ENCODE measurements at places on chromosomes 12 and 14.

- no peak for DNase-seq
Observed at GRCh38 chr12:39824505-39825212, 205.1 kb upstream of the ABCD2 start.

DNA sequence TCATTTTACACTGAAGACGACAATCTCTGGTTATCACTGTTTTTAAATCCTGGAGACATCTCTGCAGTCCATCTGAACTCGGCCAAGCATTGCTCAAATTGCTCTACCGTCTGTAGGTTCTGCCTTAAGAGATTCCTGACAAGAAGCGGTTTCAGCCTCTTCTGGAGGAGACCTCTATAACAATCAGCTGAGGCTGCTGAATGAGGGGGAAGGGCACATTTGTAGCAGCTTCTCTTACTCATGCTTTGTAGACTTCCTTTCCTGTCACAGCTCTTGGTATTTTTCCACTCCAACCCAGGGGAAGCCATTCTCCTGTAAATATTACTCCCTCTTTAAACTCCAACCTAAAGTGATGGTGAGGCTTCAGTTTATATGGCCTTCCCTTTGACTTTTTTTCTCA is 3.0 kb downstream of the ARG2 start:
- no peak for DNase-seq

DNA sequence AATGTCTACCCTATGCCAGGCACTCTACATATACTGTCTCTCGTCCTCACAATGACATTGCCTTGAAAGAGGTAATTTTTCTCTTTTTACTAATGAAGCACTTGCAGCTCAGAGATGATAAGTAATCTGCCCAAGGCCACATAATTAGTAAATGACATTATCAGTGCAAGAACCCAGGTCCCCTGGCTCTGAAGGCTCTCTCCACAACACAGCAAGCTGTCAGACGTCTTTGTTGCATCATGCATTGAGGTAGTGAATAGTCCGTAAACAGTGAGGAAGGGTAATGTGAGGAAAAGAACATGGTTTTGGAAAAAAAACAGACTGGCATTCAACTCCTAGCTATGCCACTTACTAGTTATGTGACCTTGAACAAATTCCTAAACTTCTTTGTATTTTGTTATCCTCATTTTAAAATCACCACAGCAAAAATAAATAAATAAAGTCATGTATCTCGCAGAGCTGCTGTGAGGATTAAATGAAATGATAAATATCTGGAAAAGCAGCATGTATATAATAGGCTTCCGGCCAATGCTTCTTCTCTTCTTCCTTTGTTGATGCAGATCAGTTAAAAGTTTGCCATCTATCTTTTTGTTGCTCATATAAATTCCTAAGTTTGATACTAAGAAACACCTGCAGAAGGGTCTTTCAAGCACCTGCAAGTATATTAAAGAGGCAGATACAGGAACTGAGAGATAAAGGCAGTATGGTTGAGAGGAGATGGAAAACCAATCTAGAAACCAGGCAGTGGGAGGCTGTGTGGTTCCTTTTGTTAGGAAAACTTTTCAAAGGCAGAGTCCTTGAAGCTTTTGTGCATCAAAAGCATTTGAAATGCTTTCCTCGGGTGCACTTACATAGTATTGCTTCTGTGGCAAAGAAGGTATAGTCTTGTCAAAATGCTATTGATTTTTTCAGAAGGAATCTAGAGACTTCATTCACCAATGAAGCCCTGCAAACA is 82.8 kb downstream of the BTG1 start:
- DNase-seq, result no peak

GRCh38 chr12:114894076-114894475 is 210.1 kb upstream of the TBX3 start:
- DNase-seq, result no peak

DNA sequence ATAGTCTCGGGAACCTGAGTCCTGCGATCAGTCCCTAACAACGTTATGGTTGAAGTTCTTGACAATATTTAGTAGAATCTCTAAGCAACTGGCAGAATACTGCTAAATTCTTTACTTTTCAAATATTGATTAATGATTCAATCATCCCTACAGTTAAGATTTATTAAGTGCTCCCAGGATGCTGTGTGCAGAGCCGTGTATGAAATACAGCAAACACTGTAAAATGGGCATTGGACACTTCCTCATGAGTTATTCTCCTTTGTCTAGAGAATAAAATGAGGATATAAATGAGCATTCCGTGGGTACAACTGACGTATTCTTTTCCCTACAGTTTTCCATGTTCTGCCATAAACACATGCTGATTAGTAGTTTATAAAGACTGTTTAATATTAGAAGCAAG is 372.4 kb downstream of the TMTC2 start:
- no peak for DNase-seq

DNA sequence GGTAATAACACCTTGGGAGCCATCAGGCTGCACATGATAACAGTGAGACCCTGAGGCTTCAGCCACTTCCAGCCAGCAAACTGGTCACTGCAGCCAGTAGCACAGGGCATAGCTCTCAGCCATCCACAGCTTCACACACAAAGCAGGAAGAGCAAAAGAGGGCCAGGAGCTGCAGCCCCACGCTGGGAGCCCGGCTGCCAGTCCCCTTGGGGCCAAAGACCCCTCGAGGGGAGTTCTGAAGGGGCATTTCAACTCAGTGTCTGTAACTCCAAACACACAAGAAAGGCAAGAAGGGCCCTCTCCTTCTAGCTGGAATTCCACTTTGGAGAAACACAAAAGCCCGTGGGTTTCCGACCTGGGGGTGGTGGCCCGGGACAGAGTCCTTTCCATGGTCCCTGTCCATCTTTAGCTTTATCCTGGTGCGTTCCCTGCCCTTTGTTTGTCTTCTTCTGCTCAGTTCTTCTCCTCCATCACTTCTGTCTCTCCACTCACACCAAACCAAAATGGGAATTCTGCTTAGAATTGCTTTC is 151.8 kb upstream of the FKBP4 start:
- DNase-seq, result no peak

DNA sequence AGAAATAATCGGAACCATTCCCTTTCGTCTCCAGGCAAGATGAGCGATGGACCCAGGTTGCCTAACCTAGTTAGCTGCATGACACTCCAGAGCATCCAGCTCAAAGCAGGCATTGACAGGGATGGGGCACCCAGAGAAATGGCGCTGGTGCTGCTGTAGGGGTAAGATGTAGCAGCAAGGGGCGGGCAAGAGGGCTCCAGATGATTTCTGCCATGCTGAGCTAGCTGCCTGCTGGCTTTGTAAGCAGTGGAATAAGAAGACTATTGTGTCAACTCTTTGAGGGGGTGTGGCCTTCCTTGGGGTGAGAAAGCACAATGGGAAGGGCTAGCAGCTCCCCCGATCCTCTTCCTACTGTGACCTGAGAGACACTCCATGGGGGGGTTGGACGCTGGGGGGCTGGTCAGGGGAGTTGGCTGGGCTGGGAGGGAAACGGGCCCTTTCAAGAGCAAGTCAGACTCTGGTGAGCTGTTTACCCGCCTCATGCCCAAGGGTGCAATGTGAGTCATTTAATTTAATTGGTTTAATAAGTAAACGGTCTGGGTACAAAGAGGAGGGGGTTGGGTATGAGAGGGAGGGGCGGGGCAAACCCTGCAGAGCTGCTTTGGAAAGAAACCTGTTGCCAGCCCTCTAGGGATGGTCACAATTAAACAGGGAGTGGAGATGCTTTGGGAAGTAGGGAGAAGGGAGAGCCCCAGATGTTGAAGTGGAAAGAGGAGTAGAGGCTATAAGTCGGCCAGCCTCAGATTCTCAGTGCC is 50.5 kb downstream of the B4GALNT3 start:
- DNase-seq, result no peak

DNA sequence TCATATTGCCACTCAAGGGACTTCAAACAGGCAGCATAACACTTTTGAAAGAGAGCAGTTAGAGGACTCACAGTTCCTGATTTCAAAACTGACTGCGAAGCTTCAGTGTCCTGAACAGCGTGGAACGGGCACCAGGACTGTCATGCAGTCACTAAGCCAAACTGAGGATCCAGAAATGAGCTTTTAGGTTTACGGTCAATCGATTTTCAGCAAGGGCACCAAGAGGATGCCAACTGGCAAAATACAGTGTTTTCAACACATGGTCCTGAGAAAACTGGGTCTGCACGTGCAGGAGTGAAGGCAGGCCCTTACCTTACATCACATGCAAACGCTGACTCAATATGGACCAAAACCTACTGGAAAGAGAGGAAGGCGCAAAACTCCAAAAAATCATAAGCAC is 15.6 kb downstream of the BRF1 start:
- DNase-seq, result no peak

- DNase-seq, result no peak
Observed at GRCh38 chr14:98077176-98077575, 1194.8 kb downstream of the BCL11B start.

DNA sequence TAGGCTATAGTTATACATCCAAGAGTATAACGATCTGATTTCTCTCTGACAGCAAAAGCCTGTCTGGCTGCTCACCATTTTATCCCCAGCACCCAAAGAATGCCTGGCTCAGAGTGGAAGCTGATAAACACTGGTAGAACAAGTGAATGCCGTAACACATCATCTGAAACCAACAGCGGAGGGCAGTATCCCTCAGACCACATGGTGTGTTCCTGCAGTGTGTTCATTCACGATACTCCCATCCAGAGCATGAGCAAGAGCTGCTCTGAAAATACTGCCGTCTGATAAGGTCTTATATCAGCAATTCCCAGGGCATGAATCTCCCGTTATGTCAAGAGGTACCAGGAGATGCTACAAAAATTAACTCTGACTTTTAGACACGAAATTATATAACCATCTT is 95.9 kb downstream of the TTC7B start:
- no peak for DNase-seq

GRCh38 chr12:83046019-83046418 is 359.3 kb downstream of the TMTC2 start:
- no peak for DNase-seq

- peak; percentile 74 for DNase-seq
Observed at GRCh38 chr14:23929822-23930294, 23.7 kb upstream of the DHRS4 start.

DNA sequence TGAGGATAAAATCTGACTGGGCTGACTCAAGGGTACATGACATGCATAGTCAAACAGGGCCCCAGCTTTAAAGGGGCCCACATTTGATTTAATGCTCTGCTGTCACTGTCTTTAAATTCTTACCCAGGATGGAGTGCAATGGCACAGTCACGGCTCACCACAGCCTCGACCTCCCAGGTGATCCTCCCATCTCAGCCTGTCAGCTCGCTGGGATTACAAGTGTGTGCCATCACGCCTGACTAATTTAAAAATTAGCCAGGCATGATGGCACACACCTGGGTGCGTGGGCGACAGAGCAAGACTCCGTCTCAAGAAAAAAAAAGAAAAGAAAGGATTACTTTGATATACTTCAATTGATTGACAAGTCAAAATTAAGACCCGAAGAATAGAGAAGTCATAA is 9.2 kb upstream of the PLBD1 start:
- DNase-seq, result no peak

DNA sequence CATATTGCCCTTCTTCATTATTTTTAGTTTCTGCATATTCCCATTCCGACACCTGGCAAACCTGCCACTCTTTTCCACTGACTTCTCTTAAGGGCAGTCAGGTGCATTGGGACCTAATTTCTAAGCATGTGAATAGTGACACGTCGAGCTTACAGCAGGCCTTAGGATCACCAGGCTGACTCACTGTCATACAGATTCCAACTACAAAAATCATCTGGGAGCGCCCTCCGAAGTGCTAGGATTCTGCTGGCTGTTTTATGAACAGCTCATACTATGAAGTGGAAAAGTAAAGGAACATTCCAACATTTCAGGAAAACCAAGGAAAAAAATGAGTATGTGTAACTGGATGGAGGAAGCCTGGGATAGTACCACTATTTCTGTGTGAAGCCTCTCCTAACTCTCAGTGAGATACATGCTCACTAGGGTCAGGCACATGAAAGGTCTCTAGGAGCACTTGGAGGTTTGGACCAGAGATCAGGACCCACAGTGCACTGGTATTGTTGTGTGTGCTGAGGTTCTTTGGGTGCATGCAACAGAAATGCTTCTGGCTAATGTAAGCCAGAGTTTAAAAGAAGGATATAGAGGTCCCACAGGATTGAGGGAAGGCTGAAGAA is 257.4 kb downstream of the ZFP36L1 start:
- DNase-seq, result no peak

DNA sequence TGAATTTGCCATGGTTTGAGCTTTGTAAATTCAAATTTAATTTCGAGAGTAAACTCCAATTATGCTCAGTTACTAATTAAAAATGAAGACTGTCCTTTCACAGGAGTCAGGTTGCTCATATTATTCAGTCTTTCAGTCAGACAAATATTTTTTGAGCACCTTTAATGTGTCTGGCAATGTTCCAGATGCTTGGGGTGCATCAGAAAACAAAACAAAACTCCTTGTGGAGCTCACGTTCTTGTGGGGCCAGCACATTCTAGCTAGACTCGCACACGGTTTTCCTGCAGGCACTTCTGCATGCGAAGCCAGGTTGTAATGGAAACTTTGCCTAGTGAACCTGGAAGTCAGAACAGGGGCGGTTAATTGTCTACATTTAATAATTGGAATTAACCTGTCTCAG is 64.0 kb upstream of the ATF1 start:
- DNase-seq, result no peak

DNA sequence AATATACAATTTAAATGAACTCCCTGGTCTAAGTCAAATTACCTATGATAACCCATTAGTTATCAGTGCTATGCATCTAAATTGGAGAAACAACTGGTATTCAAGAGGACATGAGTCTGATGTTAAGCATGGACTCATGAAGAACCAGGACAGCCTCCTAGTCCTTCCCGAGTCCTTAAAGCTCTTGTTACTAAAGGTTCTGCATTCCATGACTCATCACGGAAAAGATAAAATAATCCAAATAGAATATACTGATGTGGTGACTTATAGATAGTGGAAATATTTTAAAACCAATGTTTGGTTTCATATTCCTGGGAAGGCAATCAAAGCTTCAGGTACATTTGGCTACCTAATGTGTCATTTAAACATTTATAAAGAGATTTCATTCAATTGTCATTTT is 117.2 kb upstream of the PMCH start:
- DNase-seq, result no peak

- DNase-seq, result no peak
Observed at GRCh38 chr14:77004711-77005460, 23.6 kb downstream of the IRF2BPL start.

GRCh38 chr12:106758349-106759110 is 16.0 kb upstream of the RIC8B start:
- no peak for DNase-seq

- no peak for DNase-seq
Observed at GRCh38 chr12:123131291-123131832, 19.5 kb downstream of the PITPNM2 start.
